Fibroblast of skin of abdomen (primary cell): ENCODE measurements at places on chromosomes 12 and 14.

DNA sequence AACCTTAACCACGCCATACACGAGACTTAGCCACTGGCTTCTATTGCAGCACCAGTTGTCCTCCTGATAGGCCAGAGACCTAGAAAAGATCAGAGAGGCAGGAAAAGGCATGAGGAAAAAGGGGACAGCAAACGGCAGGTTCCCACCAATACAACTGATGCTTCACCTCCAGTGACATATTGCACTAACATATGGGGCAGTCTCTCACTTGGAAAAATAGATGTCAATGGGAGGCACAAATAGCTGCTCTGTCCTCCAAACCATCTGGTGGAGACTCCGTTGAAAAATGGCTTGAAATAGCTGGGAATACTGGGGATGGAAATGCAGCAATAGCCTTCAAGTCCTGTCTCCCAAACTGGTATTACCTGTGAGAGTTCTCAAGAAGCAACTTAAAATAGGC is 20.3 kb downstream of the SLC8A3 start:
- no peak for DNase-seq

- DNase-seq, result peak; percentile 17
These were observed 110.6 kb downstream of the MYRFL start for GRCh38 chr12:69935651-69936100.

- peak; percentile 79 for DNase-seq
These were observed 105.1 kb upstream of the NAV3 start for GRCh38 chr12:77725611-77726010.

DNA sequence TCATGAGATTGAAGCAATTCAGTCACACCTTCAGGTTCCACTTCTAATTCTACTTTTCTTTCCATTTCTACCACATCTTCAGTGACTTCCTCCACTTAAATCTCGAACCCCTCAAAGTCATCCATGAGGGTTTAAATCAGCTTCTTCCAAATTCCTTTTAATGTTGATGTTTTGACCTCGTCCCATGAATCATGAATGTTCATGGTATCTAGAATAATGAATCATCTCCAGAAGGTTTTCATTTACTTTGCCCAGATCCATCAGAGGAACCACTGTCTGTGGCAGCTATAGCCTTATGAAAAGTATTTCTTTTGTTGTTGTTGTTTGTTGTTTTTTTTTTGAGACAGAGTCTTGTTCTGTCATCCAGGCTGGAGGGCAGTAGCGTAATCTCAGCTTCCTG is 7.6 kb downstream of the RXYLT1 start:
- peak; percentile 48 for DNase-seq

DNA sequence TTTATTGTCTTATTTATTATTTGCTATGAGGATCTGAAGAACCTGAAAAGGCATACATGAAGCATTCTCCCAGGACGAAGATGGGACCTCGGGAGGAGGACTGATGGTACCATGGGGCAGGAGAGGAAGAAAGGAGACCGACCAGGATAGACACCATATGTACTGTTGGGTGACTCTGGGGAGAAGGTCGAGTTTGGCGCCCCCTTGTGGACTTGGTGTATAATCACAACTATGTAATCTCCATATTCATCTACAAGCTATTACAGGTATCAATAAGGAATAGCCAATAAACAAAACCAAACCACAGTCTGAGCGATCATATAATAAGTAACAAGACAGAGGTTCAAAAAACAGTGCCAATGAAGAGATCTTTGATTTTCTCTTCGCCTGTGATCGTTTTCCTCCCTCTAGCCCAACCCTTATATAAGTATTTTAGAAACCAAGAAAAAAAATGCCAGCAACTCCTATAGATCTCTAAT is 139.1 kb downstream of the SPTSSA start:
- DNase-seq, result peak; percentile 44

- DNase-seq, result peak; percentile 66
These were observed at the start of gene TPH2 for GRCh38 chr12:71938728-71939385. TPH2 (plus strand) TSS chr12:71938845; CDS start chr12:71938987, 142 bp downstream.

DNA sequence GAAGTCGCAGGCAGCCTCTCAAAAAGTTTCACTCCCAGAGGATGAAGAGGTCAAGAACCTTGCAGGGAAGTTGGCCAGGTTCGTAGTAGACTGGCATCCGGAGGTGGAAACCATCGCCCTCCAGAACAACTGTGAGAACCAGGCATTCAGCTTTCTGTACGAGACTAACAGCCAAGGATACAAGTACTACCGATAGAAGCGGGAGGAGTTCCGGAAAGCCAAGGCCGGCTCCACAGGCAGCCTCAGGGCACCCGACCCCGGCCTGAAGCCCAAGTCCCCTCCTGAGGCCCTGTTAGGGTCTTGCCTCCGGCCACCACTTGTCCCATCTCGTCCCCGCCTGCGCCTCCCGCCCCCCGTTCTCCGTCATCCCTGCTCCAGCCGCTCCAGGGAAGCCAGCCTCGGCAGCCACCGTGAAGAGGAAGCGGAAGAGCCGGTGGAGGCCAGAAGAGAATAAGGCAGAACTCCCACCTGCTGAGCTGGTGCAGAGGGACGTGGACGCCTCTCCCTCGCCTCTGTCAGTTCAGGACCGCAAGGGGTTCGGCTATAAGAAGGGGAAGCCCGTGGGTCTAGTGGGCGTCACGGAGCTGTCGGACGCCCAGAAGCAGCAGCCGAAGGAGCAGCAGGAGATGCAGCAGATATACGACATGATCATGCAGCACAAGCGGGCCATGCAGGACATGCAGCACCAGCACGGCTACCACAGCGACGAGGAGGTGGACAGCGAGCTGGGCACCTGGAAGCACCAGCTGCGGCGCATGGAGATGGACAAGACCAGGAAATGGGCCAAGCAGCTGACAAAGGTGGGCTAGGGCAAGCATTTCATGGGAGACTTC is 366.8 kb upstream of the ATXN7L3B start:
- no peak for DNase-seq

DNA sequence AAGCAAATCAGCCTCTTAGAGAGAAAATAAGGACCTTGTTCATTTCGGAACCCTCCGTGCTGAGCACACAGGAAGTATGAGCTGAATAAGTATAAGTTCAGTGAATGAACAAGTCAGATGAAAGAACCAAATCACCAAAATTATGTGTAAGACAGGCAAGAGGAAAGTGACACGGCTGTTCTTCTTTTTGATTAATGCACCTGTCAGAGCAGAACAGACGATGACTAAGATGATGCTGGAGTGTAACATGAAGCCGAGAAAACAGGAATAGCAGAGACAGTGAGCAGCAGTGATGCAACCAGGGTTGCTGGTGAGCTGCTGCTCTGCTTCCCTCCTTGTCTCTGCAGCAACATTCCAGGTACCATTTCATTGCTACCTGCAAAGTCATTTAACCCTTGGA is 861.1 kb downstream of the GALC start:
- peak; percentile 88 for DNase-seq

- no peak for DNase-seq
These were observed 566.6 kb downstream of the RPS29 start for GRCh38 chr14:49019467-49020115.

- peak; percentile 62 for DNase-seq
These were observed 354.4 kb downstream of the NAV3 start for GRCh38 chr12:78185109-78185508.

GRCh38 chr14:23828616-23829015 is 125.0 kb upstream of the DHRS4 start:
- DNase-seq, result no peak

- DNase-seq, result peak; percentile 17
These were observed 920.9 kb downstream of the RPS29 start for GRCh38 chr14:48665077-48665784.

DNA sequence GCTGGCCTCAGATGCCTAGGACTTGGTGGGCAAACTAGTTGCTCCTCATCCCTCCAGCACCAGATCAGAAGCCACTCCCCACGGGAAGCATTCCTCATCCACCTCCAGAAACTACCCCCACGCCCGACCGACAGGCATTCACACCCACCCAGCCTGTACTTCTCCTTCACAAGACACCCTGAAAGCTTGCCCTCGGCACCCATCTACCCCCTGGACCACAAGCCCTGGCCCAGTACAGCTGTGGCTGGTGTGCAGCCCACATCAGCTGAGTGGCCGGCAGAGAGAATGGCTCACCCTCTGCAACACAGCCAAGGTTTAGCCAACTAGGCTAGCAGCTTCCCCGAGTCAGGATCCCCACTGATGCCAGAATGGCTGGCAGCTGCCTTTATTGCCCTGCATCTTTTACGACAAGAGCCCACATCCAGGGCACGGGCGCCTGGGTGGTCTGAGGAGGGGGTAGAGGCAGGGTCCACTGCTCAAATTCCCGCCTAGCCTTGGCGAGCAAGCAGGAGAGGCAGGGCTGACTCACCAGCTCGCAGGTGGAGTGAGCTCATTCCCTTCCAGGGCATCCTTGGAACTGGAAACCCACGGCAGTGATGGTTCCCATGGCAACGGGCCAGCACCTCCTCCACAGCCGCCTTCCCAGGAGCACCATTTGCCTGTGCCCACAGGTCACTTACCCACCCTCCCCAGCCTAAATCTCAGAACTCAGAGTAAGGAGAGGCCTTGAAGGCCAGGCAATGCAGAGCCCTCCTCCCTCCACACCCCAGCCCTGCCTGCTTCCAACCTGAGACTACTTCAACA is 17.1 kb downstream of the ACTN1 start:
- DNase-seq, result no peak

DNA sequence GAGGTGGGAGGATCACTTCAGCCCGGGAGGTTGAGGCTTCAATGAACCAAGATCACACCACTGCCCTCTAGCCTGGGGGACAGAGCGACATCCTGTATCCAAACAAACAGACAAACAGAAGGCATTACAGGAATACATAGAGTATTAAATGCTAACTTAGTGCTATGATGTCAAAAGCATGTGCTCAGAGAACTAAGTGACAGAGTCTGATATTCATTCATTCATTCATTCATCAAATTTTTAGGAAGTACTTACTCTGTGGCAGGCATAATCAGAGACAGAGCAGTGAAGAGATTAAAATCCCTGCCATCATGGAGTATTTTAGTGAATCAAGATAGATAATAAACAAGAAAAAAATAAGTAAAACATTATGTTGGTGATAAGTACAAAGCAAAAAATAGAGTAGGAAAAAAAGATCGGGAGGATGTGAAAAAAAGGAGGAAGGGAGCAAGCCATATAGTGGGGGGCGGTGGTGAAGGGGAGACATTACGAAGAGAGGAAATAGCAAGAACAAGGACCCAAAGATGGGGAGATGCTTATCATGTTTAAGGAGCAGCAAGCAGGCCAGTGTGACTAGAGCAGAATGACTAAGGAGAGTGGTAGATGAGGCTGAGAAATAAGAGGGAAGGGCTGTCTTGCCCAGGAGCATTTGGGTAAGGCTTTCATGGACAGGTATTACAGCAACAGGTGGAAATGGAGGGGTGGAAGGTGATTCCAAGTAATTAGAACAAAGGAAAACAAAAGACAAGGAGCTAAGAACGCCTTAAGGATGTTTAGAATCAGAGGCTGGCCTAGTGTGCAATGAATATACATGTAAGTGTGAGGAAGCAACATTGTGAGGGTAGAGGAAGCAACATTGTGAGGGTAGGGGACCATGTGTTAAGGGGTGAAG is 2.8 kb downstream of the MAP4K5 start:
- DNase-seq, result no peak

DNA sequence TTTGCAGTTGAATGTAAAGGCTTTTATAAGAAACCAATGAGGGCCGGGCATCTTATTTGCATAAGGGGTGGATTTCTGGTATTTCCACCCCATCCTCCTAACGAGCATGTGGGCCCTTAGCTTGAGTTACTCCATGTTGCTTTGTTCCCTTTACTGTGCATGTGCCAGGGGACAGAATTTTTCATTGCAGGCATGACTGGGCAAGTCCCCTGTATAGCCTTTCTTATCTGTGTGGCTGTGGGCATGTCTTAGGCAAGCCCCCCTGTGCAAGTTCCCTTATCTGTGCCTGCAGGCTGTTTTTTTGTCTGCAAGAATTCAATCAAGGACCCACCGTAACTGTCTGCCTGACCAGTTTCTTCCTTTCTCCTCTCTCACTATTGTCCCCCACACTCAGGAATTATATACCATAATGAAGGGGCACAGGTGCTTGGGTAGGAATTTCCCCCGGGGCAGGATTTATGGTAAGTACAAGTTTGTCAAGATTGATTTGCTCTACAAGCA is 152.2 kb upstream of the CNOT2 start:
- DNase-seq, result no peak

DNA sequence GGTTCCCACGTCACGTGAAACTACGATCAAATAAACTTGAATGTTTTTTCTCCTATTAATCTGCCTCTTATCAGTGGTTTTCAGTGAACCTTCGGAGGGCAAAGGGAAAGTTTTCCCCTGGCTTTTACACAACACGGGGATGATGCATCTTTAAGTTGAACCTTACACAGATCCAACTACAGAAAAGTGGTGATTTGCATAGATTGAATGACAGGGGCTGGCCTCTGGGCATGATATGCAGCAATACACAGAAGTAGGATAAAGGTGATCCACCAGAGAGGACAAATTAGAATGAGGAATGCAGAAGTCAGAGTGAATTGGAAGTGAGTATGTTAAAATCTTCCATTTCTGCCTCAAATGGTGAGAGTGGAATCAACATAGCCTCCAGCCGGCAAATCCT is 11.6 kb downstream of the GSG1 start:
- DNase-seq, result no peak

- DNase-seq, result peak; percentile 3
These were observed 415.2 kb upstream of the OR4E1 start for GRCh38 chr14:22088614-22089342.

GRCh38 chr12:74076918-74077317 is 460.7 kb upstream of the ATXN7L3B start:
- DNase-seq, result no peak

- DNase-seq, result no peak
These were observed 134.2 kb downstream of the RPS29 start for GRCh38 chr14:49451938-49452337.

GRCh38 chr14:49194067-49194466 is 392.1 kb downstream of the RPS29 start:
- no peak for DNase-seq

DNA sequence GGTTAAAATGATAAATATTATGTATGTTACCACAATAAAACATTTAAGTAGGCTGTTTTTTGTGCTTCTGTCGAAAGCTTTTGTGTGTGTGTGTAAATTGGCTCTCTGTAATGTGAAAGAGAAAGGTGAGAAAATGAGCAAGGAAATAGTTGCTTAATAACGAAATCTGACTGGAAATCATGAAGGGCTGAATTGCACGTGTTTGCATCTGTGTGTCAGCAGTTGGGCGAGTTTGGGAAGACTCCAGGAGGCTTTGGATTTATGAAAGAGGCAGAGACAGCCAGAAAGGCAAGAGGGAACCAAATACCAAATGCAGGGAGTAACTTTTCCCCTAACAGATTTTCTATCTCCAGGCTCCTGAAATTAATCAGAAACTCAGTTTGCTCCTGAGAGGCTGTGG is 47.2 kb upstream of the PLEKHG3 start:
- peak; percentile 93 for DNase-seq

DNA sequence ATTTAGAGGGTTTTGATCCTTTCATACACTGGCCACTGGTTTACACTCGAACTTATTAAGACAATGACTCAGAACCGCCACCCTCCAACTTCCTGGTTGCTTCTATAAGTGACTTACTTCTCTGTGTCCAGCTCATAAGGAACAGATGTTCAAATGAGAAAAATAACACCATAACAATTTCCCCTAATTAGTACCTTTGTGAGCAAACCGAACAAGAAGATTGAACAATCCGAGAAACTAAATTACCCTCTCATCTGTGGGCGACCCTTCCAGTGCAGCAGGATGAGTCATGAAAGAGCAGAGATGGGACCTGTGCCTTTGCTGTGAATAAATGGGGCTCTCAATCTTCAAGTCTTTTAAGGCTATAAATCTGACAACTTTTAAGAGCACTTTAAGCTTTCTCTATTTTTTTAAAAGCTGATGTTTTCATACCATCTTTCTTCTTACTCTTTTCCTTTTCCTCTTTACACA is 146.8 kb upstream of the RASSF8 start:
- DNase-seq, result peak; percentile 72

GRCh38 chr12:13103391-13104033 is at the start of gene GSG1:
GSG1 (minus strand) TSS chr12:13103667; CDS start chr12:13103512, 155 bp downstream.
- no peak for DNase-seq
